Activated CD4-positive, alpha-beta T cell treated with anti-CD3 and anti-CD28 coated beads, Interleukin-2, amount 50 U/mL, for 1 hour (primary cell): ENCODE measurements at places on chromosomes 3 and 15.

GRCh38 chr15:74540161-74540760, 759 bp upstream of the ARID3B start:
- DNase-seq = no peak

GRCh38 chr3:39361252-39361927, 21.8 kb upstream of the SLC25A38 start:
- DNase-seq = no peak

GRCh38 chr15:73522011-73522410, 79.0 kb downstream of the REC114 start:
- DNase-seq = no peak

DNA sequence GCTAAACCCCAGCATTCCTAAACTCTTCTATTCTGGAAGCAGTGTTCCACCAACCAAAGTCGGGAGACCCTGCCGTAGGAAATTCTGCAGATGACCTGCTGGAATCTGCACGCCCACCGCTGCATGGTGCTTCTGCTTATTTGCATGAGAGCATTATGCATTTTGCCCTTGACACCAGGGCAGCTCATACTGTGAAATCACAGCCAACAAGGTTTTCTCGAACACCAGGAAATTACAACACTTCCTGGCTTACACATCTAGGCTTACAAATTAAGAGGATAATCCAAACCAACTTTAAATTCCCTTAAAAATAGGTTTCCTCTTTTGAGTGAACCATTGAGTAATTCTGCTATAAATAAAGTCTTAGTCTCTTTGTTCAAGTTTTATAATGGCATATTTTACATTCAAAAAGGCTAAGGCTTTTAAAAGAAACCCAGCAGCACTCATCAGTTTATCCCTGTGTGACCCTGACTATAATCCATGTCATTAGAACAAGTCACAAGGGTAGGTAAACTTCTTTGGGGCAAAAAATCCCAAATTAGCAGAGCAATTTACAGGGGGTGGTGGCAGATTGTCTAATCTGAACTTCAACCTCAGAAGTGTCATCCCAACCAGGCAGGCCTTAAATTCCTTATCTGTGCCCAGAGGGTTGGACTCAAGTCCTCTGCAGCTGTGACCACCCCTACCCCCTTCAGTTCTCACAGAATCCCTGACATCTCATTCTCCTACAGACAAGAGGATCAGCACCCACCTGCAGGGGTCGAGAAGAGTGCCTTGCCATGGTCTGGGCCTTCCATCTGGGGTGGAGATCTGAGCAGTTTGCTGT, 33.5 kb upstream of the RBP1 start:
- DNase-seq = no peak

DNA sequence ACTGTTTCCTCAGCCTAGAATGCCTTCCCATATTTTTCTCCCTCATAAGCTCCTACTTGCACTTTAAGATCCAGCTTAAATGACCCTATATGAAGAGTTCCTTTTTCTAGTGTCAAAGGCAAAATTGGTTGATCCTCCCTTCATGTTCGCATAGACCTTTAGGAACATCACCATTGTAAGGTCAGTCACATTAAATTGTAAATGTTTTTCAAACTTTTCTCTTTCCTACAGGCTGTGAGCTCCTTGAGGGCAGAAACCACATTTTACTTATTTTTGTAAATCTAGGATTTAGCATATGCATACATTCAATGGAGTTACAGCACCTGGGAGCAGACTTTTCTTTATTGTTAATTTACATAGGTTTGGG, 813 bp downstream of the SMCO1 start:
- DNase-seq = no peak
